ENCODE measurements at places on chromosomes 3 and 15.

- no peak for DNase-seq
Measured at GRCh38 chr3:61793521-61793920, 232.2 kb downstream of the PTPRG start.

DNA sequence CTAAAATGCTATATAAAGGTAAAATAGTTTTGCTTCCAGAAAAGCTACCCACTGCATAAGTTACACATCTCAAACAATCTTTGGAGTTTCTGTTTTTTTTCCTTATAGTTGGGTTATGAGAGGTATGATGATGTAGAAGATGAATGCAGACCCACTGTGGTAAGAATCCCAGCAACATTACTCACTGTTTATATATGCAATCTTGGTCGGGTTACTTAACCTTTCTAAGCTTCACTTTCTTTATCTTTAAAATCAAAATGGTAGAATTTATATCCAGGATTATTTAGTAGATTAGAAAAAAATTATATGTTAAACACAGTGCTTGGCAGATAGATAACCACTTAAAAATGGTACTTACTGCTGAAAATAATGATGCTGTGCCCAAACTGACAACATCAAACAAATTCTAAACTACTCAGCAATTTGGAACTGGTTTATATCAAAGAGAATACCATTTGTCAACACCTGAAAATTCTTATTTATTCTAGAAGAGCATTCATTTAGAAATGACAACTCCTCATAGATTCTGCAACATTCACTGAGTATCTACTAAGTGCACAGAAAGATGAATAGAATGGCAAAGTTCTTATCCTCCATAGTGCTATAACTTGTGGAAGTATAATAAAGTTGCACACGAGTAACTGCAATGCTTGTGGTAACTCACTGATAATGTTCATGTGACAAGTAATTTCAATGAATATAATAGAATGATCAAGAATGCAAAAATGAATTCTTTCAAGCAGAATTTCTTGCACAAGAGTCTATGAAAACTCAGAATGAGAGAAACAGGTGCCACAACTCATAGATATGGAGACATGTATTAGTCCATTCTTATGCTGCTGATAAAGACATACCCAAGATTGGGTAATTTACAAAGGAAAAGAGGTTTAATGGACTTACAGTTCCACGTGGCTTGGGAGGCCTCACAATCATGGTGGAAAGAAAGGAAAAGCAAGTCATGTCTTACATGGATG, 129.0 kb upstream of the SLC7A14 start:
- no peak for DNase-seq

DNA sequence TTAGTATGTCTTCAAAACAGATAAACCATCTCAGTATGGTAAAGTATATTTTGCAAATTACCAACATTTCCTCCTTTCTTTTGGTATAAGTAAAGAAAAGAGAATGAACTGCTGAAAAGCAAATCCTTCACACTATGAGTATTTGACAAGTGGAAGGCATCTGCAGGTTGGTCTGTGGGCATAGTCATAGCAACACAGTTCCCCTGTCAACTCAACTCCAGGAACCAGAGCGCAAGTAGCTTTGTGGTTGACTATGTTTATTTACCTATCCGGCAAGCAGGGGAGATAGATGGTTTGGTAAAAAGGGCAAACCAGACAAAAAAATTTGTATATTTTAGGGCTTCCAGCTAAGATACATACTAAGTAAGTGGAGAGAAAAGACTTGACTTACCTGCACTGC, 88.3 kb upstream of the PPIB start:
- DNase-seq: no peak

GRCh38 chr3:123792473-123793201, 91.5 kb downstream of the MYLK start:
- DNase-seq: no peak

DNA sequence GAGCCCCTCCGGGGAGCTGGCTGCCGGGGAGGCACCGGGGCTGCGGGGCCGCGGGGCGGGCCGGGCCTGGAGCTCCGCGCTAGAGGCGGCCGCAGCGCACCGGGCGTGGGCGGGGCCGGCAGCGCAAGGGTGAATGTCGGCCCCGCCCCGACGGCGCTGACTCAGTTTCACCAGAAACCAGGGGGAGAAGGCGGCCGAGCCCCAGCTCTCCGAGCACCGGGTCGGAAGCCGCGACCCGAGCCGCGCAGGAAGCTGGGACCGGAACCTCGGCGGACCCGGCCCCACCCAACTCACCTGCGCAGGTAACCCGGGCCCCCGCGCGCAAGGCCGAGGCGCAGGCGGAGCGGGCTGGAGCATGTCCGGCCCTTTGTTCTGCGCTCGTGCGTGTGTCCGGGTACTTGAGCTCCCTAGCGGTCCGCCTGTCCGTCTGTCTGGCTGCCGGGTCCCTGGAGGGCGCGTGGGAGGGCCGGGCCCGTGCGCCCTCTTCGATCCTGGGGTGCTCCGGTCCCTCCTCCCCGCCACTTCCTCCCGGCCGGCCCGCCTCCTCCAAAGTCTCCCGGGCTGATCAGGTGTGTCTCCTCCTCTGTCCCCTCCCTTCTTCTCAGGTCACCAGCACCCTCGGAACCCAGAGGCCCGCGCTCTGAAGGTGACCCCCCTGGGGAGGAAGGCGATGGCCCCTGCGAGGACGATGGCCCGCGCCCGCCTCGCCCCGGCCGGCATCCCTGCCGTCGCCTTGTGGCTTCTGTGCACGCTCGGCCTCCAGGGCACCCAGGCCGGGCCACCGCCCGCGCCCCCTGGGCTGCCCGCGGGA, at the start of gene SPINT1:
Gene SPINT1, plus strand, starts transcription at position 164 of the 811 bp plus-strand sequence. Its CDS starts 507 bp downstream, at position 671.
- DNase-seq: no peak

GRCh38 chr3:184157206-184157605, 2.0 kb downstream of the DVL3 start:
- no peak for DNase-seq

DNA sequence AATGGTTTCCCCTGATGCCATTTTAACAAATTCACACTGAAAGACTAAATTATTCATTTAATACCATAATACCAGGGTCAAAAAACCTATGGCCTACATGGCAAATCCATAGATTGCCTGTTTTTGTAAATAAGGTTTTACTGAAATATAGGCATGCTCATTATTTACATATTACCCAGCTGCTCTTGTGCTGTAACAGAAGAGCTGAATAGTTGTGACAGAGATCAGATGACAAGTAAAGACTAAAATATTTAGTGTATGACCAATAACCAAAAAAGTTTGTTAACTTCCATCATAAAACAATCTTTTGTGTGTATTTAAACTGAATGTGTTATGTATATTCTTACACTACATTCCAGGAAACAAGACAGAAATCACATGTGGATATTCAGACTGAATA, 60.2 kb downstream of the DENND4A start:
- no peak for DNase-seq

- no peak for DNase-seq
Measured at GRCh38 chr15:45993508-45993907, 358.7 kb downstream of the SQOR start.

DNA sequence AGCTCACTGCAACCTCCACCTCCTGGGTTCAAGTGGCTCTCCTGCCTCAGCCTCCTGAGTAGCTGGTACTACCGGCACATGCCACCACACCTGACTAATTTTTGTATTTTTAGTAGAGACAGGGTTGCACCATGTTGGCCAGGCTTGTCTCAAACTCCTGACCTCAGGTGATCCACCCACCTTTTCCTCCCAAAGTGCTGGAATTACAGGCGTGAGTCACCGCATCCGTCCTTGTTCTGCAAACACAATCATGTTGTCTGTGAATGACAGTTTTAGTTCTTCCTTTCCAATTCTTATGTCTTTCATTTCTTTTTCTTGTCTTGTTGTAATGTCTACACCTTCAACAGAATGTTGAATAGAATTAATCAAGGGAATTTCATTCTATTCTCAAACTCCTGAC, 16.3 kb upstream of the SMCO1 start:
- no peak for DNase-seq

DNA sequence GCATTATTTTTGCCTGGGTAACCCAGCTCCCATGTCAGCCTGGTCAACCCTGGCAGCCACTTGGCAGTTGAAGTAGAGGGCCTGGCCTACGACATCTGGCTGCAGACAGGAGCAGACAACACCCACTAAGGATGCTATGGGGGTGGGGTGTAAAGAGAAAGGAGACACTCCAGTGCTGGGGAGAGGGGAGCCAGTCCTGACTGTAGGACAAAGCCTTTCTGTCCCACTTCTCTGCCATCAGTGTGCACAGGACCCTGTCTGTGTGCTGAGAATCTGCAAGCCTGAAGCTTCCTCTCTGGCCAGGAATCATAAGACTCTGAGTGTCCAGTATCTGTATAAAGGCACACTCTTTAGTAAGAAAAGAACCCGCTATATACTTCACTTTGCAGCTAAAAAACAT, 96.3 kb upstream of the CHRM5 start:
- no peak for DNase-seq

- DNase-seq: no peak
Measured at GRCh38 chr15:92228830-92229229, 164.9 kb upstream of the ST8SIA2 start.

DNA sequence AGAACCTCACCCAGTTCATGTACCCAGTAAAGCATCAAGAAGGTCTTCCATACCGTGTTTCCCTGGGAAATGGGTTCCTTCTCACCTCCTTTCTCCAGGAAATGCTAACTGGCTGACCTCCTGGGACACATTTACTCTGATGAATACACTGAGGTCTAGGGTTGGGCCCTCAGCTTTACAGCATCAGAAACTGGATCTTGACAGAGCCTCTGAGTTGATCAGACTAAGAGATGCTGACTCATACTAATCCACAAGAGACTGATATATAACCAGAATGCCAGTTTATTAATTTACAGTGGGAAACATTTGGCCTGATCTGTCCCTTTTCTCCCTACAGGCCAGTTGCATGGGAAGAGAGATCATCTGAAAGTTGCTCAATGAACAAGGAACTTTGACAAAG, 55.8 kb downstream of the GTF2E1 start:
- DNase-seq: no peak

- DNase-seq: no peak
Measured at GRCh38 chr15:50500352-50500751, 46.1 kb downstream of the USP50 start.

GRCh38 chr3:65632414-65632813, 406.3 kb downstream of the MAGI1 start:
- DNase-seq: no peak

GRCh38 chr3:179526482-179526881, 36.2 kb upstream of the ACTL6A start:
- peak; percentile 48 for DNase-seq

- DNase-seq: no peak
Measured at GRCh38 chr3:162034368-162034767, 537.8 kb downstream of the OTOL1 start.

DNA sequence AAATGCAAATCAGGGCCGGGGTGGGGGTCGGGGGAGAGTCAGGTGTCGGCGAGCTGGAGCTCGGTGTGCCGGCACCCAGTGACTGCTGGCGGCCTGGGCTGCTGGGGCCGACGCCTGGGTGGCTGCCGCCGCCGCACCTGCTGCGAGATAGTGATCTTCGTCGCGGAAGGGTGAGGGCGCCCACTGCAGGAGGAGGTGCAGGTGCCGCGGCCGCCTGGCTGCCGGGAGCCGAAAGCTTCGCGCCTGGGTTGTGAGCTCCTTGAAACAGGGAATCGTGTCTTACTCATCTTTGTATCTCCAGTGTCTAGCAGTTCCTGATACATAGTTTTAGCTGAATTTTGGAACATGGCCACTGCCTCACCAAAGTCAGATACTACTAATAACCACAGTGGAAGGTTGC, 64.0 kb upstream of the CPOX start:
- DNase-seq: no peak

GRCh38 chr3:177034832-177035475, 162.3 kb downstream of the TBL1XR1 start:
- DNase-seq: no peak

- DNase-seq: no peak
Measured at GRCh38 chr3:7663771-7664170, 802.9 kb downstream of the GRM7 start.

DNA sequence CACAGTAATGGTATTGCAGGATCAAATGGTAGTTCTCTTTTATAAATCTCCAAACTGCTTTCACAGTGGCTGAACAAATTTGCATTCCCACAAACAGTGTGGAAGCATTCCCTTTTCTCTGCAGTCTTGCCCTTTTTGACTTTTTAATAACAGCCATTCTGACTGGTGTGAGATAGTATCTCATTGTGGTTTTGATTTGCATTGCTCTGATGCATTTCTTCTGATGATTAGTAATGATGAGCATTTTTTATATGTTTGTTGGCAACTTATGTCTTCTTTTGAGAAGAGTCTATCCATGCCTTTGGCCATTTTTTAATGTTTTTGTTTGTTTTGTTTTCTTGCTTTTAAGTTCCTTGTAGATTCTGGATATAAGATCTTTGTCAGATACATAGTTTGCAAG, 316.1 kb upstream of the TMCO5A start:
- no peak for DNase-seq

GRCh38 chr3:42961633-42962032, 17.5 kb upstream of the GASK1A start:
- peak; percentile 58 for DNase-seq

DNA sequence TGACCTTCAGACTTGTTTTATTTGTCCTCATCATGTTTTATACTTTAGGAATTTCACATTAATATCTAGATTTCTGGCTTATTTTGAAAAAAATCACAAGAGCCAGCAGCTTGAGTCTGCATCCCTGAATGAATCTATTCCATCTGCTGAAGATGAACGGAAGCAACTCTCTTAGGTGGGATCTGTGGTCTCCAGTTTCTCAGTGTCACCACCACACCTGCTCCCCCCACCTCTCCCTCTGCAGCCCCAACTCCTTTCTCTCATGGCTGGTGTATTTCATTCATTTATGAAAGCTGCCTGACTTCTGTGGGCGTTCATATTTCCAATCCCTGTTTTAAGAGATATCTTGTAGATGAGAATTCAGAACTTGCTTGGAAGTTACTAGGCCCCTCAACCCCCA, 102.1 kb upstream of the AGBL1 start:
- DNase-seq: no peak

GRCh38 chr3:20310629-20311028, 124.6 kb upstream of the SGO1 start:
- no peak for DNase-seq

DNA sequence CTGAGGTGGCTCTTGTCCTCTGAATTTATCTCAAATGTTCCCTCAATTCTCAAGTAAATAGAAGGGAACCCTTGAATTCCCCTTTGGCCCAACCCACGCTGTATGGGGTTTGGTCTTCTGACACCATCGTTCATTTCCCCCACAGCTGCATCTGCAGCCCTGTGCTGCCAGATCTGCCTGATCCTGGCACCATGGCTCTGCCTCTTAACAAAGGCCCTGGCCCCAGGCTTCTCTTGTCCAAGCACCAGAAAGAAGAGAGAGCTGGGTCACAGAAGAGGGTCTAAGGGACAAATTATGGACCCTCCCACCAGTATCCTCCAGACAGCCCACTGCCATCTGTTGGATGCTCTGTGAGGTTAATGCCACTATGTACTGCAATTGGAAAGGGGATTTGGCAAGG, 1.8 kb downstream of the MAP1A start:
- DNase-seq: no peak

- no peak for DNase-seq
Measured at GRCh38 chr3:89964347-89964746, 856.9 kb downstream of the EPHA3 start.
